ENCODE measurements at places on chromosomes 7 and 10.

- DNase-seq, result no peak
Observed at GRCh38 chr10:125866421-125867029, 14.6 kb downstream of the DHX32 start.

DNA sequence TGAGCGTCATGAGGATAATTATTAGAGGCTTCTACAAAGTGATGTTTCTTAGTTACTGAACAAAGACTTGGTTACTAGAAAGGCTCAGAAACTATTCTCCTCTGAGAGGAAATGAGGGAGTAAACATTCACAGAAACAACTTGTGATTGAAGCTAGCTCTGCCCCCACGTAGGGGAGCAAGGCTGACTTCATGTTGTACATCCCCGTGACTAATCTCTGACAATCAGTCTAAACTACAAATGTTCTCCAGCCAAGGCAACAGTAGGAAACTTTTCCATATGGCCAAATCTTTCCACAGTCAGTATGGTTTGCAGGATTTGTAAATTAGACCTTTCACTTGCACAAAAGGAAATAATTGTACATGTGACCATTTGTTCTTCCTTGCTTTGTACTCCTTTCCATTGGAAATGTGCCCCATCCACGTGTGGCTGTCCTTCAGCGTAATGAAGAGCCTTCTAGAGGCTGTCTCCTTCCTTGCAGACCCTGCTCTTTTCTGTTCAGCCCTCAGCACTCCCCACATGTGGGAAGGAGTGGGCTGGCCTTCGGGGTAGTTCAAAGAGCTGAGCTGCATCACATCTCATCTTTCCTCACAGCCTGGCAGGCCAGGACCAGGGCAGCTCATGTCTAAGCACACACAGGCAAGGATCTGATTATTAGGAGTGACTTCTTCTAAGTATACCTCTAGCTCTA, 93.5 kb downstream of the PCGF5 start:
- DNase-seq, result no peak

DNA sequence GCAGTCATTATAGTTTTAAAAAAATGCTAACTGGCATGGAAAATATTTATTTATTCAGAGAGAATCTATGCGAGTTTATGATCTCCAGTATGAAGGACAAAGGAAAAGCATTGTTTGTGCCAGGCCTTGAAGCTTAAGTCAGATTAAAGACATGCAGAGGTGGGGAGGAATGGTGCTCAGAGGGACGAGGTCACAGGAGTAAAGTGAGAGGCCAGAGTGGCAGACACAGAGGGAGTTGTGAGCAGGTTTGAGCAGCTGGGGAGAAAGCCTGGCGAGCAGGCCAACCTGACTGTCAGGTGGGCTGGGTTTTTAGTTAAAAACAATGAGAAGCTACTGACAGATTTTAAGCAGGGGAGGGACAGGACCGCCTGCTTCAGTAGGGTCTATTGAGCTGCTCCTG, 6.8 kb upstream of the CCNY start:
- no peak for DNase-seq

- DNase-seq, result no peak
Observed at GRCh38 chr10:78660446-78661106, 408.2 kb upstream of the ZMIZ1 start.

DNA sequence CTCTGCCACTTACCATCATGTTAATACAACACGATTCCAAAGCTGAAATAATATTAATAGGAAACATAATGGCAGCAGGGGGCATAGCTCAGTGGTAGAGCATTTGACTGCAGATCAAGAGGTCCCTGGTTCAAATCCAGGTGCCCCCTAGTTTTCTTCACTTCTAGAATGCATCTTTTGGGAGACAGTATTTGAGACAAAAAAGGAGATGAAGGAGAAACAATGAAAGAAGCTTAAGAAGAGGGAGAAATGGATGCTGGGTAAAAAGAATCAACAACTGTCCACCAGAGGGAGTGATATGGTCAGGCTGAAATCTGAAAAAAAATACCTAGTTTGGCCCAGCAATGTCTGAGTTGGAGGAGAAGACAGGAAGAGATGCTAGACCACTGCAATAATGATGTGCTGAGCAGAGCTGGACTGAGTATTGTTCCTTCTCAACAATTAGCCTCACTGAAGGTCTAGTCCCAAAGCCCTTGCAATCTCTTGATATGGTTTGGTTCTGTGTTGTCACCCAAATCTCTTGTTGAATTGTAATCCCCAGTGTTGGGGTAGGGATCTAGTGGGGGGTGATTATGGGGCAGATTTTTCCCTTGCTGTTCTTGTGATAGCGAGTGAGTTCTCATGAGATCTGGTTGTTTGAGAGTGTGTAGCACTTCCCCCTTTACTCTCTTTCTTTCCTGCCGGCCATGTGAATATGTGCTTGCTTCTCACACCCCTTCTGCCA, 48.3 kb downstream of the ZNF783 start:
- no peak for DNase-seq

- DNase-seq, result no peak
Observed at GRCh38 chr7:55642266-55642665, 70.0 kb upstream of the VOPP1 start.

DNA sequence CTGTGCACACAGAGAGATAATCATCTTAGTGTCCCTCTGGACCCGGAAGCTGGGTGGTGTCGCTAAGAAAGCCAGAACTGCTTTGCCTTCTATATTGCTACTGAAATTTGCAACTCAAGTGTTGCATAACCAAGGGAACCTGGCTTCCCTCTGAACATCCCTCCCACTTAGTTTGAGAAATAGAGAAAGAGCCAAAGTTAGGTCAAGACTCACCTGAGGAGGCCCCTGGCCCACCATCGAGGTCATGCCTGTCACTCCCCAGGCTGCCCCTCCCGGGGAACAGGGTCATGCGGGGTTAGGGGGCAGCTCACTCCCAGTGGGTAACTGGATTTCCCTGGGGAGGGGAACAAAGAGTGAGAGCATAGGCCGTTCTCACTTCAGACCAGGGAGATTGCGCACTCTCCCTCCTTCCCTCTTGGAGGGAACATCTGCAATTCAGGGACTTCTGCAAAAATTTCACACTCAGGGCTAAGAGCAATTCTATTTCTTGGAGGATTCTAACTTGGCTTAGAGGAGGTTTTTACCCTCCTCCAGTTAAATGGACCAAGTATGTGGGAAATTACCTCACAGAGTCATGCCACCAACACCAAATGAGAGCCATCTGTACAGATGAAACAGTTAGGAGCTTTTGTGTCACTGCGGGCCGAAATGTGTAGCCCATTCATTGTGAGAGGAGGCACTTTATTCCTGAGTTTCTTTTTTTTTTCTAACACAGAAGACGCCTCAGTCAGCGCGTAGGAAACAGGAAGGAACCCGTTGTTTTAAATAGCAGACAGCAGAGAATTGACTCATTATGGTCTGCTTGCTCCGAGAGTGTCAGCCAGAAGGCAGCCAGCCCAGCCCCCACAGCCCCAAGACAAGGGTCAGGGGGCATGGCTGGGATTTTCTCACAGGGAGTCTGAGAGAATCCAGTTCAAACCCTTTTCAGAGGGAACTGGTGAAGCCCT, 221.3 kb downstream of the ARHGAP12 start:
- no peak for DNase-seq

- no peak for DNase-seq
Observed at GRCh38 chr10:112288486-112288885, 5.3 kb downstream of the TECTB start.

DNA sequence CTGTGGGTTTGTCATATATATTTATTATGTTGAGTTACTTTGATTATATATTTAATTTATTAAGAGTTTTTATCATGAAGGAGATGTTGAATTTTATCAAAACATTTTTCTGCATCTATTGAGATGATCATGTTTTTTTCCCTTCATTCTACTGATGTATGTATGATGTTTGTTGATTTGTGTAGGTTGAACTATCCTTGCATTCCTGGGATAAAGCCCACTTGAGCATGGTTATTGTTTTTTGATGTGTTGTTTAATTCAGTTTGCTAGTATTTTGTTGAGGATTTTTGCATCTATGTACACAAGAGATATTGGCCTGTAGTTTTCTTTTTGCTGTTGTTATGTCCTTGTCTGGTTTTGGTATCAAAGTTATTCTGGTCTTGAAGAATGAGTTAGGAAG, 31.1 kb downstream of the SCART1 start:
- DNase-seq, result no peak

DNA sequence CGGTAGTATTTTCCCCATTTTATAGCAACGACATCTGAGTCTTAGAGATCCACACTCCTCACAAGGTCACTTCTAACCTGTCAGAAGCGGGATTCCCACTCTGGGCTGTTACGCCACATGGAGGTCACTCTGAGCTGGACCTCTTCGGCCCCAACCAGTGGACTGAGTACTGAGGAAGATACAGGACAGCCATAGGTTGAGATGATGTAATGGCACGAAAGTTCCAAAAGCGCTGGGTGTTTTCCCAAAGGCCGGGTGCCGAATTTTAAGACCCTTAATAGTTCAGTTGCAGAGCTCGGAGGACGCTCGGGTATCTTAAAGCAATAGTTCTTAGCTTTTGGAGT, 699 bp downstream of the GHITM start:
- DNase-seq, result no peak

DNA sequence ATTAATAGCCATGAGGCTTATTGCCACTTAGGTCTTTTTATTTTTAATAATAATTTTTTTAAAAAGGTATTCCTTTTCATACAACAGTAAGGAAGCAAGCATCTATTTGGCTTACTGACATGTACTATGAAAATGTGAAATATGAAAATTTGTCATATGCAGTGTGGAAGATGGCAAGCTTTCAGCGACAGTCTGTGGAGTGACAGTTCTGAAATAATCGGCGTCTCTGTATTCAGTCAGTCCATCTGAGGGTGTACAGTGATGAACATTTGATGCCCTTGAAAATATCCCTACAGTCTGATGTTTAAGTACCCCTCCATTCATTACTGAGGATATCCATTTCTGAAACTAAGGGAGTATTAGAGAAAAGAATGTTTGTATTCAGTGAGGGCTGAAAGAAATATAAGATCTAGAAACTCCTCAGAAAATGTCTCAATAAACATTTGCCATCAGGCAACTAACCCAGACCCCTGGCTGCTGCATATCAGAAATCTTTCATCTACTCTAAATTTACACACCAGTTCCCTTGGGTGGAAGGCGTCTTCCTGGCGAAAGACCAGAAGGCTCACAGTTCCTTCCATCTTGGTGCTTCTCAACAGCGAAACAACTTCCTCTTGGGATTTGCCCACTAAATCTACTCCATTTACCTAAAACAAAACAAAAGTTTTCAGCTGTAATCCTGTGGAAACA, 440.6 kb downstream of the PARD3 start:
- DNase-seq, result no peak

DNA sequence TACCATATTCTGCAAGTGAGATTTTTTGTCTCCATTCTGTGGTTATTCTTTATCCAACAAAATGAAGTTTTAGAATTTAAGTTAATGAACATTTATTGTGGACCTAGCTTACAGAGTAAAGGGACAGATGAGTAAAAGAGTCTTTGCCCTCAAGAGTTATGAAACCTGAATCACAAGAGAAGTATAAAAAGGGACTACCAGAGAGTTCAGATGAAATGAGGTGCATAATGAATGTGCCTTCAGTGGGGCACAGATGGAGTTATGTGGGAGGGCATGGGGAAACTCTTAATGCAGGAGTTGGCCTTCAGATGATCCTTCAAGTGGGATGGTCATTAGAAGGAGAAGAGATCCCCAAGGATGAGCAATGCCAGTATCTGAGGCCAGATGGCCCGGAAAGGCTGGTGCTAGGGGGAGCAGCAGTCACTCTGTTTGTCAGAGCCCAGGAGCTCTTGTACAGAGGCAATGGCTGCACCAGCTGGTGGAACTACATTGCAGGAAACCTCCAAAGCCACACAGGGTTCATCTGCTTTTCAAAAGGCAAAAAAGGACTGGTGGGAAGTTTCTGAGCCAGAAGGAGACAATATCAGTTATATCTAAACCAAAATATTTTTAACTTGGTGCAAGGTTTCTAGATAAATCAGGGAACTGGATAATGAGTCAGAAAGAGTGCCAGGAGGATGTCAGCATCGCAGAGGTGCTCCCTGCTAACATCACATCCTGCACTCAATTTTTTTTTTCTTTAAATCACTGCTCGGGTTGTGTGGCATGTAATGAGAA, 162.0 kb downstream of the KLF6 start:
- no peak for DNase-seq

- DNase-seq, result no peak
Observed at GRCh38 chr7:87735360-87735759, 107.2 kb downstream of the RUNDC3B start.

GRCh38 chr10:31101123-31101522, 69.5 kb upstream of the ZNF438 start:
- DNase-seq, result no peak

DNA sequence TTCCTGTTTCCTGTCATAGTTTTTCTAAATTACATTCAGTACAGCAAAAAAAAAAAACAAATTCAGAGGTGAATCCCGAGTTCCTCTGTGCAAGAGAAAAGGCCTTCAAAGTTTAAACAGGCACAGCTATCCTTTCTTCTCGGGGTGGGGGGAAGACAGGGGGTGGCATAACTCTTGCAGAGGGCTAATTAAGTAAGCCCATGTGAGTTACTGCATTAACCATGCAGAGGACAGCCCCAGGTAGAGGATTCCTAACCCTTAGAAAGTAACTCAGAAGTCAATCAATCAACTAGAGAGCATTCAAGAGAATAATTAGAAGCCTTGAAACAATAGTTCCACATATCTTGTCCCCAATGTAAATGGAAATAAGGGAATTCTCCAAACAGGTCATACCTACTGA, 170.9 kb downstream of the CSTF2T start:
- no peak for DNase-seq

- DNase-seq, result no peak
Observed at GRCh38 chr7:2312267-2312929, 1.8 kb downstream of the SNX8 start.

GRCh38 chr10:103995134-103995533, 28.2 kb downstream of the SLK start:
- no peak for DNase-seq

- DNase-seq, result no peak
Observed at GRCh38 chr7:101558742-101559325, 70.3 kb downstream of the MYL10 start.

DNA sequence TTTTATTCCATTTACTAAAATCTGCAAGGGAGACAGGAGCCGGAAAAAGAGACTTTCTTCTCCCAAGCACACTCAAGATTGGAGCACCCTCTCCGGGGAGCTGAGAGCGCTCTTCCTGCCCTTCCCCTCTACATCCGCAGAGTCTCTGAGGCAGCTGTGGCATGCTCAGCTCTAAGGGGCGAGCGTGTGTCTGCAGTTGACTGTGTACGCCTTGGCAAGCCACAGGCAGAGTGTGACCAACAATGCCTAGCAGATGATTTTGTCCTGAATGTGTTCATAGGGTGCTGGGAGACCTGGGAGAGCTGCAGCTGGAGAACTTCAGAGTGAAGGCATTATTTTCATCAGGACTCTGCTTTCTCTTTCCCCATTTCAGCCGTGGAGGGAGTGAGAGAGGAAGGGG, 20.7 kb downstream of the MTURN start:
- no peak for DNase-seq

- no peak for DNase-seq
Observed at GRCh38 chr7:24951441-24951980, 28.5 kb downstream of the OSBPL3 start.

GRCh38 chr7:150405584-150406311, 26.6 kb downstream of the ZNF775 start:
- no peak for DNase-seq

DNA sequence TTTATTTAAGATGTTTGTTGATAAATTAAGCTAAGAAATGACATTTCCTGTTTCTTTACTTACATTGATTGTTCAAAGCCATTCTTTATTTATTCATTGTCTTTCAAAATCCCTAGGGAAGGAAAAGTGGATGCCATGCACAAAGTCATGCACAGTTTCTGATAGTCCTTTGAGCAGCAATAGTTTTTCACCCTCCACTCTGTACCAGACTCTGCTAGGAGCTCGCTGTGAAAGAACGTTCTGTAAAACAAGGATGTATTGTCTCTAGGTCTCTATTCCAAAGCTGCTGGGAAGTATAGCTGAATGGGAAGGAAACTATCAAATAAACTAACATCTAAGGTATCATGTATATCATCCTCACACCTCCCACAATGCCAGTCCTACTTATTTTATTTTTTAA, 7.8 kb upstream of the NOC3L start:
- DNase-seq, result no peak

All from activated CD8-positive, alpha-beta memory T cell treated with anti-CD3 and anti-CD28 coated beads for 1 hour (primary cell).